Fibroblast of skin of left biceps (primary cell): ENCODE measurements at places on chromosomes 4 and X.

GRCh38 chr4:173490817-173491528 lies 39.1 kb downstream of the HAND2 start:
- no peak for DNase-seq

DNA sequence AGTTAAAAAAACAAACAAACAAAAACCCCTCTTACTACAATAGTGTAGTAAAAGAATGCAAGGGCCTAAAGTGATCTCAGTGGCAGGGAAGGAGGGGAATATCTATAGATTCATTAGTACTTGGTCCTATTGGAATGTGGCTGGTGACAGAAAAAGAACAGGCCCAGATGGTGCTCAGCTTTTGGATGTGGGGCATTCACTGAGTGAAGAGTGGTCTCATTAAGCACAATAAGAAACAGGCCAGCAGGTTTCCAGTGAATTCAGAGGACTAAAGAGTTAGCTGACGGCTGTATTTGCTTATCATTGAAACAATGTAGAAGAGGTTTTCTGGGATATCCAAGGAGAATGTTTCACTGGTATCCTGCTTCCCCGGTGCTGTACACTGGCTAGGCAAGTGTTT lies 243.8 kb upstream of the HHIP start:
- DNase-seq = no peak

- no peak for DNase-seq
These were observed 199.9 kb upstream of the NEIL3 start for GRCh38 chr4:177109769-177110168.

DNA sequence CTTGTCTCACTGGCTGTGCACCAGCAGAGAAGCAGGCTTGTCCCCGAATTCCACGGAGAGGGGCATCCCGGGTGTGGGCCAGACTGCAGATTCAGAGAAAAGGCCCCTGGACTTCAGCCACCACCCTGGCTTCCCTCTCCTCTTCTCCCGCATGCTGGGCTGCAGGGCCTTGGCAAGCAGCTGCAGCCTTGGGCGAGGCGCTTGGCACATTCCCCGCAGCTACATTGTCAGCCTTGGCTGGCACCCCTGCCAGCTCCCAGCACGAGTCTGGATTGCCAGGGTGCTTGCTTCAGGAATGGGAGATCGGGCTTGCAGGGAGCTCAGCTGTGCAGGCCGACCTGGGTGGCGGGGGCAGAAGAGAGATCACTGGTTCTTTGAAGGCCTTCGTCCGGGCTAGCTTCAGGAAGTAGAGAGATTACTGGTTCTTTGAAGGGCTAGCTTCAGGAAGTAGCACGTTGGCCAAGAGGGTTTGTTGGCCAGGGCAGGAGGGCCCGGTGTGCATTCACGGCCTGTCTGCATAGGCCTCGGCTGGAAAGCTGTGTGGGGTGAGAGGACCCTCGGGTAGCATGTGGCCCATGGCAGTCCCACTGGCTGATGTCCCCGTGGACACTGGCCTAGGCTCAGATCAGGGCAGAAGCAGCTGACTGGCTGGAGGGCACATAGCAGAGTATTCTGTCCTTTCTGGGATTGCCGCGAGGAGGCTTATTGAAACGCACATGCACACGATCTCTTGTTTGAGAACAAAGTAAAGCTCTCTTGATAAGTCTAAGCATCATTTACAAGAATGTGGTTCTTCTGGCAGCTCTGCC lies 2.7 kb downstream of the ABCD1 start:
- DNase-seq = no peak

DNA sequence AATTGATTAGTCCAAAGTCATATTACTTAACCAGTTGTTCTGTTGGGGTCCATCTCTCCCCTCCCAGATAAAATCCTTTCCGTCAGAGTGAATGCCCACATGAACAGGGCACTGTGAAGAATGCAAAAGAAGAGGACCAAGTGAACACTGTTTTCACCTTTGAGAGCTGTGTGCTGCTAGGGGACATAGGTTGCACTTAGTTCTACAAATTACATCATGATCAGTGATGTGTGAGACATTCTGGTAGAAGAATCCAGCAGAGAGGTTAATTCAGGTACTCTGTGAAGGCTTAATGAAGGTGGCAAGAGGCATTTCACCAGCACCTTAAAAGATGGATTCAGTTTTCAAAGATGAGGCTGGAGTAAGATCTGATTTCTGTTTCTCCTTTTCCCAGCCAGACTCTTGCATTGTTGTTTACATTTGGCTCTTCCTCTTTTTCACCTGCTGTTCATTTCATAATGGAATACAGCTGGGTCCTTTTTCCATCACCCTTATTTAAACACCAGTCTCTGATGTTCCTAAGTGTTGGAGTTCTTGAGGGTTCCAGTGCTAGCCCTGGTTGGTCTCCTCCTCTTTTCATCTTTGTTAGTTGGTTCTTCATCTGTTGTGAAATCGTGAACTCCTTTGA lies 10.9 kb downstream of the GAB1 start:
- DNase-seq = no peak

DNA sequence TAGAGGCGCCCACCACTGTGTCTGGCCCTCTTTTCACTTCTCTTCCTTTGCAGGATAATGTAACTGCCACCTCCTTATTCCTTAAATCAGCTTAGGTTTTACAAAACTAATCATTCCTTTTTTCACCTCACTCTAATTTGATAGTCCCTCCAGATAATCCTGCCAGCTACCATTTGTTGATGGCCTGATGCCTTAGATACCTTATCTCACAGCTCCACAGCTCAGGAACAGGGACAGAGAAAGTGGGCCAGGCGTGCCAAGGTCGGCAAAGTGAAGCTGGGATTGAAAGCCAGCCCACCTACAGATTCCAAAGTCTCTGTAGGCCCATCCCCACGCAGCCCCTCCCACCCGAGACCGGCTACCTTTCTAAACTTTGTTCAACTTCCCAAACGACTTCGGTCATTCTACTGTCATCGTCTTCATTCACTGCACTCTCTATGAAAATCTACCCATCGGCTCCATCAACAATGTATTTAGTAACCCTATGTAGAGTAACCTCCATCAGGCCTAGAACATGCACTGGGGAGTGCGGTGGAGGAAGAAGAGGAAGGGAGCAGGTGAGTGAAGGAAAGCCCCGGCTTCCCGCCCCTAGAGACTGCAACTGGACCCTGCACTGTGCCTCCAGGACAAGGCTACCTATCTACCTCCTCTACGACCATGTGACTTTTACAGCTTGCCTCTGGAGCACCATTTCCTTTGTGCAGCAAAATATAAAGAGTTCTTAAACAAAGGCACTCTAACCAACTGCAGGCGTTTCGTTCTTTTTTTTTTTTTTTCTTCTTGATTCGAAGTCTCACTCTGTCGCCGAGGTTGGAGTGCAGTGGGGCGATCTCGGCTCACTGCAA lies 1.5 kb downstream of the CASP6 start:
- no peak for DNase-seq

GRCh38 chr4:88949605-88950004 lies 107.4 kb downstream of the FAM13A start:
- DNase-seq = no peak

- DNase-seq = no peak
These were observed 79.3 kb downstream of the CBLL2 start for GRCh38 chrX:22351966-22352365.

GRCh38 chr4:76767983-76768382 lies 130.0 kb downstream of the SOWAHB start:
- DNase-seq = no peak

- no peak for DNase-seq
These were observed 131.2 kb upstream of the PAK3 start for GRCh38 chrX:110964786-110965185.

- peak; percentile 45 for DNase-seq
These were observed 186.1 kb downstream of the CAMK2D start for GRCh38 chr4:113575401-113575800.

DNA sequence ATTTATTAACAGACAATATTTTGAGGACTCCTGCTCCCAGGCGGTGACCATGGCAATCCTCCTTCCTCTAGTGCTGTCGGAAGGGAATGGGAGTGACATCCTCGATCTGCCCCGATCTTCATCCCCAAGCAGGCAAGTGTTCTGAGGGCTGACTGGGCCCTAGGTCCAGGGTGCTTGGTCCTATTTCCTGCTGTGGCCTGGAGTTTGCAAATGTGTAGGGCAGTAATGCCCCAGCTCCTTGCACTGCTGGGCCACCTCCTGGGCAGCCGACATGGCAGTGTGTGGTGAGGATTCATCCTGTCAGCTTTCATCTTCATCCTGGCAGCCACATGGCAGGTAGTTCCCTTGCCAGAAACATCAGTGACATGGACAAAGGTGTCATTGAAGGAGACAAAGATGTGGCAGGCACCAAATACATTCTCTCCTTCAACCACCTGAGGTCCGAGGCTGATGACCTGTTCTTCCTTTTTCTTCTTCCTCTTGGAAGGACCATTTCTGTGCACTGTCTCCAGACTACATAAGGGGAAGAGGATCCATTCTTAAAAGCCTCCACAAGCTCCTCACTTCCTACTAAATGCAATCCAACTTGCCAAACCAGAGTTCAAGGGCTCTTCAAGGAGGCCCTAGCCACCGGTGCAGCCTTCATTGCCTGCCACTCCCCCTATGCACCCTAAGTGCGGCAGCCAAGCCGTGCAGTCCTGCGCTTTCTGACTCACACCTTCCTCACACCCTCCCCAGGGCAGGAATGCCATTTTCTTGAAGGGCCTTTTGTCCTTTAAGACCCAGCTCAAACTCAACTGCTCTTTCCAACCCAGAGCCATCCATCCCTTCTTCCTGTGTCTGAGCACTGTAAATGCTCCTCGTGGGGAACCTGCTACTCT lies 65.7 kb downstream of the TMEM154 start:
- DNase-seq = no peak

- no peak for DNase-seq
These were observed 131.2 kb upstream of the PCDH18 start for GRCh38 chr4:137663251-137664045.

DNA sequence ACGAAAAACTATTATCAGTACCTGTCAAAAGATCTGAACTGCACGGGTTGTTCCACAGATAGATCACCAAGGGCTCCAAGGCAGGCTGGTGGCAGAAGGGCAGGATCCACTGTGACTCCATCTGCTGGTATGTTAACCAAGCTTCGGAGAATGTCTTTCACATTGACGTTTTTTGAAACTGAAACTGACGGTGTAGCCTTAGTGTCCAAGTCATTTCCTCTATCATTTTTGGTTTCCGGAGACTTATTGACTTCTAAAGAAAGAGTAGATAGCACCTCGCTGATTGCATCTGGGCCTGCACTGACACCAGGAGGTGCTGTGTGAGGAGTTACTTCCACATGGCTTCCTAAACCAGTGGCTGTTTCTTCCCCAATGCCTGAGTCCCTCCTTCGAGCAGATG lies 186.9 kb downstream of the LRBA start:
- no peak for DNase-seq

- no peak for DNase-seq
These were observed 3.3 kb downstream of the PLS3 start for GRCh38 chrX:115564243-115564642.

GRCh38 chr4:25970226-25970675 lies 56.2 kb downstream of the SMIM20 start:
- no peak for DNase-seq

- DNase-seq = no peak
These were observed 69.6 kb upstream of the CXorf66 start for GRCh38 chrX:140034916-140035315.

- DNase-seq = no peak
These were observed 53.6 kb downstream of the GRK4 start for GRCh38 chr4:3016961-3017360.

DNA sequence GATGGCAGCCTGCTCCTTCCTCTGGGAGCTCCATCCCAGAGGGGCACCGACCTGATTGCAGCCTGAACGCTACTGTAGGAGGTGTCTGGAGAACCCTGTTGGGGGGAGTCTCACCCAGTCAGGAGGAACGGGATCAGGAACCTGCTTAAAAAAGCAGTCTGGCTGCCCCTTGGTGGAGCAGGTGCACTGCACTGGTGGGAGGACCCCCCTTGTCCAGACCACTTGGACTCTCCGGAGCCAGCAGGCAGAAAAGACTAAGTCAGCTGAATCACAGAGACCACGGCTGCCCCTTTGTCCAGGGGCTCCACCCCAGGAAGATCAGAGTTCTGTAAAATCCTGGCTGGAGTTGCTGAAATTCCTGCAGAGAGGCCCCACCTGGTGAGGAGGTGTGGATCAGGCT lies 67.3 kb upstream of the MAGEB18 start:
- no peak for DNase-seq

- peak; percentile 36 for DNase-seq
These were observed 808 bp downstream of the PRDM5 start for GRCh38 chr4:120921456-120922380.

DNA sequence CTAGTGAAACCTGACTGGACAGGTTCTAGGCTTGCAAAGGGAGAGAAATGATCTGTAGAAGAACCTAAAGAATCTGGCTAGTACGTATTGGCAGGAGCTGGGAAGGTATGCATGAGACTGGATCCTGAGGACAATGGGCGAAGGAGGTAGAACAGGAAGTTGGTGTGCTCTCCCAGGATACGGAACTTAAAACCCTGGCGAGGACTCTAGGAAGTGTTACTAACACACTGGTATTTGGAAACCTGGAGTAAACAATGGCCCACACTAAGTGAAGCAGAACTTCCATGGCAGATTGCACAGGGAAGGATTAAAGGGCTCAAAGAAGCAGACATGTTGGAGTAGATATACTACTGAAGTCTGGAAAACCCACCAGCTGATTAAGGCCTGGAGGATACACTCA lies 9.1 kb downstream of the SYN1 start:
- no peak for DNase-seq

- no peak for DNase-seq
These were observed at the start of gene DKK2 for GRCh38 chr4:107035819-107036583. Gene DKK2 (minus strand): TSS chr4:107036313. CDS start chr4:107035591, 722 bp downstream.

- DNase-seq = no peak
These were observed 77.6 kb downstream of the PPP3CA start for GRCh38 chr4:101269682-101270081.

DNA sequence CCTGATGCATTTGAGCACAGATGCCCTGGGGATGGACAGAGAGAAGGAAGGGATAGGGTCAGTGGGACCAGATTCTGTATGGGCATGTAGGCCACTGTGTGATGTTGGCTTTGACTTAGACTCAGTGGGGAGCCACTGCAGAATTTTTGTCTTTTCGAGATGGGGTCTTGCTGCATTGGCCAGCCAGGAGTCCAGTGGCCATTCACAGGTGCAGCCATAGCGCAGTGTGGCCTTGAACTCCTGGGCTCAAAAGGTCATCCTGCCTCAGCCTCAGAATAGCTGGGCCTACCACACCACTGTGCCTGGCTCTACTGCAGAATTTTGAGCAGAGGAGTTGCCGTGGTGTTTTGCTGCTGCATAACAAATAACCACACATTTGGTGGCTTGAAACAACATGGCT lies 22.8 kb downstream of the TBC1D14 start:
- DNase-seq = no peak

DNA sequence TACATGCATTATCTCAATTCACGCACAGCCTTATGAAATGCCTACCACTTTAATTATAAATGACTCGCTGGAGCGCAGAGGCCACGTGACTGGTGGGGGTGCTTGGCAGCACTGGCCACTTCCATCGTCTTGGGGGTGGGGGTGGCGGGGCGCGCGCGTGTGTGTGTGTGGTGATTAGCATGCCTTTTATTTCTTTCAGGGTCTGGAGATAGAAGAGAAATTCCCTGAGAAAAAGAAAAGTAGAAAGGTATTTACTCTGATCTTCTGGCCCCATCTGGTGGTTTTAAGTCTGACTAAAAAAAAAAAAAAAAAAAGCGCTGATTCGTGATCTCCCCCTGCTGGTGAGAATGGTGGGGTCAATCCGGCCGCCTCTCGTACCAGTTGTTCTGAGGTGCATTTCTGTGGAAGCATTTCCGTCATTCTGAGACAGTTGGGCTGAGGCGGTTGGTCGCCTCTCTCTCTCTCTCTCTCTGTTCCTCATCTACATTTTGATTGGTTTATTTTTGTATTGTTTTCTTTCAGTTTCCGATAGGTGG lies at the start of gene CCNB3:
Gene CCNB3, plus strand, starts transcription at position 402 of the 536 bp plus-strand sequence. CDS start 80,399 bp downstream, outside the sequence.
- peak; percentile 35 for DNase-seq
